DMS153 (cell line): ENCODE measurements at places on chromosomes 13 and 19.

- no peak for DNase-seq
Measured at GRCh38 chr19:9934132-9934950, 2.0 kb downstream of the OLFM2 start.

GRCh38 chr19:41700381-41701195, 7.8 kb upstream of the CEACAM5 start:
- no peak for DNase-seq

GRCh38 chr13:27826379-27827353, 34.4 kb downstream of the GSX1 start:
- peak; percentile 75 for DNase-seq

DNA sequence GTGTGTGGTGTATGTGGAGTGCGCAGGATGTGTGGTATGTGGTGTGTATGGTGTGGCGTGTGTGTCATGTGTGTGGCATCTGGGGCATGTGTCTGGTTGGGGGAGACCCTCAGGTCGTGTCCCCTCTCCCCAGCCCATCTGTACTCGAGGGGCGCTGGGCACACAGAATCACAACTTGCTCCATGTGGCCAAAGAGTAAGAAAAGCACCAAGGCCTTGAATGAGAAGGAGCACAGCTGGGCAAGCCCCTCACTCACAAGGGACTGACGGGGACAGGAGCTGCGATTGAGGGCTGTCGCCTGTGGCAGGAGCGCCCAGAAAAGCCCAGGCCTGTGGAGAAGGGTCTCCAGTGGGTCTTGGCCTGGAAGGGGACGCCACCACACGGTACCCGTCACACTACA, 62.8 kb downstream of the PEPD start:
- no peak for DNase-seq

GRCh38 chr19:39733841-39734240, 4.0 kb downstream of the CLC start:
- DNase-seq: no peak

- no peak for DNase-seq
Measured at GRCh38 chr13:45370922-45371406, 30.0 kb upstream of the TPT1 start.
